Activated naive CD4-positive, alpha-beta T cell treated with anti-CD3 and anti-CD28 coated beads, Interleukin-2, amount 10 ng/mL, durations not matched to agents 7 days and 5 days (primary cell): ENCODE measurements at places on chromosomes 1 and 21.

GRCh38 chr1:220813013-220813412 is 26.3 kb downstream of the MTARC1 start:
- no peak overlapping the region for H3K27ac ChIP-seq
- no peak overlapping the region for H3K4me3 ChIP-seq
- no peaks in the 10 kb centered on the region for H3K36me3 ChIP-seq

GRCh38 chr1:162003061-162003829 is 20.4 kb downstream of the OLFML2B start:
- no peak overlapping the region for H3K27ac ChIP-seq
- H3K4me1 ChIP-seq, result peaks cover 6% of the 10 kb centered on the region
- no peak overlapping the region for H3K4me3 ChIP-seq
- no peaks in the 10 kb centered on the region for H3K36me3 ChIP-seq

DNA sequence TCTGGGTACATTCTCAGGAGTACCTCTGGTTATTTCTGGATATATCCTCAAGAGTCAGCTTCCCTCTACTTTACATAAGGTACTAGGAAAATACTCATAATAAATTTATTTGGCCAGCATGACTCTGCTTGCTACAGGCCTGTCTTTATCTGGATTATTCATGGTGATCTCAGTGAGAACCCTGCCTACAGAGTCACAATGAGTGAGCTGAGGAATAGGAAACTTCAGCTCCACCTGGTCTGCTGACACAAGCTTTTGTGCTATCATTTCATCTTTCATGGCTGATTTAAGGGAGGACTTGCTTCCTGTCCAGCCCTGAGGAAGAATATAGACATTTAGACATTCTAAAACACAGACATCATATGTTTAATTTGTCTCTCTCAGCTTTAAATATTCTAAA is 19.5 kb upstream of the SUCO start:
- peaks cover 19% of the 10 kb centered on the region for H3K27me3 ChIP-seq
- no peak overlapping the region for H3K4me3 ChIP-seq
- no peaks in the 10 kb centered on the region for H3K4me1 ChIP-seq
- DNase-seq, result no peak

- H3K4me1 ChIP-seq, result no peaks in the 10 kb centered on the region
- no peak overlapping the region for H3K4me3 ChIP-seq
- H3K36me3 ChIP-seq, result no peaks in the 10 kb centered on the region
- peaks cover 29% of the 10 kb centered on the region for H3K27me3 ChIP-seq
Measured at GRCh38 chr1:225631021-225631663, 21.8 kb downstream of the ENAH start.

DNA sequence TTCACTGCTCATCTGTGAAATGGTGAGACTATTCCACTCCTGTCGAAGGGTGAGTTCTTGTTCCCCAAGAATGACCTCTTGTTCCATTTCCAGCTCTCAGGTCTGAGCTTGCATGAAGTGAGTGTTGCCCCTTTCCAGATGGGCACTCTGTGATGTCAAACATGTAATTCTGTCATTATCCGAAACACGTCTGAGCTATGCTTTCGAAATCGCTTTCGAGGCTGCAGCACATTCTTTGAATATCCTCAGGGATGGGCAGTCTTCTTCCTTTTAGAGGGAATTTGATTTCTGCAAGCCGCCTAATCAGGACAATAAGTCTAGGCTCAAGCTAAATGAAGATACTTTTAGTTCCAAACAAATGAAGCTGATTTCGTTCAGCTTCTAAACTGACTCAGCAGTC is 15.1 kb downstream of the NFASC start:
- H3K4me1 ChIP-seq, result no peaks in the 10 kb centered on the region
- DNase-seq, result no peak
- no peak overlapping the region for H3K27ac ChIP-seq

DNA sequence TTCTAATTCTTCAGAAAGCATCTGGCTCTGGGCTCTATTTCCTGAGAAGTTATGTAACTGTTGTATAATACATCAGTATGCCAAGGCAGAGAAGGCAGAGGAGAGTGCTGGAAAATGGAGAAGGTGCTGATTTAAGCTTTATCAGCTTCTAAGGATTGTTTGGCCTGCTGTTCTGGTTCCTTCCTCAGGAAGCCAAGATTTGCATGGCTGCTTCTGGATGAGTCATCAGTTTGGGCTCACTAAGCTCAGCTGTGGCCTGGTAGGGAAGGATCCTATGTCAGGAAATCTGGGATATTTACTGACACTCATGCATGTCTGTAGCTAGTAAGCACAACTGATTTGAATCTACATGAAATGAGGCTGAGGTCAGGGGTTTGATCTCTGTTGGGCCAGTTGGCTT is 73.2 kb upstream of the ADGRL4 start:
- no peaks in the 10 kb centered on the region for H3K4me1 ChIP-seq
- no peaks in the 10 kb centered on the region for H3K27me3 ChIP-seq
- no peak overlapping the region for H3K4me3 ChIP-seq
- no peak for DNase-seq
- no peaks in the 10 kb centered on the region for H3K36me3 ChIP-seq
- H3K27ac ChIP-seq, result no peak overlapping the region

DNA sequence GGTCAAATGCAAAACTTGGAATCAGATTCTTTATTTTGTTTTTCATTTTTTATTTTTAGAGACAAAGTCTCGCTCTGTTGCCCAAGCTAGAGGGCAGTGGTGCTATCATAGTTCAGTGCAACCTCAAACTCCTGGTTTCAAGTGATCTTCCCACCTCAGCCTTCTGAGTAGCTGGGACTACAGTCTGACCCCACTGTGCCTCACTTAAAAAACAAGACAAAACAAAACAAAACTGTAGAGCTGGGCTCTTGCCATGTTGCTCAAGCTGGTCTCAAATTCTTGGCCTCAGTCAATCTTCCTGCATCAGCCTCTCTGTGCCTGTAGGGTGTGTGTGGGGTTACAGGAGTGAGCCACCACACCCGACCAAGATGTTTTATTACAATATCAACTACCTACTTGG is 396.0 kb upstream of the USP24 start:
- H3K4me3 ChIP-seq, result no peak overlapping the region
- H3K27me3 ChIP-seq, result no peaks in the 10 kb centered on the region
- no peak overlapping the region for H3K27ac ChIP-seq
- H3K36me3 ChIP-seq, result no peaks in the 10 kb centered on the region
- DNase-seq, result no peak
- H3K4me1 ChIP-seq, result no peaks in the 10 kb centered on the region

DNA sequence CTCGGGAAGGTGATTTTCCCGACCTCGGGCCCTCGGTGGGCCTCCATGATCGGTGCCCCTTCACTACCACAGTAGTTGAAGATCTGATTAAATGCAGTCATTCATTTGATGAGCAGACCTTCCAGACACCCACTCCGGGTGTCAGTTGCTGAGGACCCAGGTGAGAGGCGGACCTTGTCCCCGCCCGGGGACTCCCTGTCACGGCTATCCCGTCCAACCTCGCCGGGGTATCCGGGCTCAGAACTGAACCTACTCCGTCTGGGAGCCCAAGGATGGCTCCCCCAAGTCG is 22.6 kb downstream of the RNU1-3 start:
- no peak overlapping the region for H3K4me3 ChIP-seq
- no peaks in the 10 kb centered on the region for H3K4me1 ChIP-seq
- H3K27ac ChIP-seq, result no peak overlapping the region
- peaks cover 28% of the 10 kb centered on the region for H3K27me3 ChIP-seq
- no peaks in the 10 kb centered on the region for H3K36me3 ChIP-seq

DNA sequence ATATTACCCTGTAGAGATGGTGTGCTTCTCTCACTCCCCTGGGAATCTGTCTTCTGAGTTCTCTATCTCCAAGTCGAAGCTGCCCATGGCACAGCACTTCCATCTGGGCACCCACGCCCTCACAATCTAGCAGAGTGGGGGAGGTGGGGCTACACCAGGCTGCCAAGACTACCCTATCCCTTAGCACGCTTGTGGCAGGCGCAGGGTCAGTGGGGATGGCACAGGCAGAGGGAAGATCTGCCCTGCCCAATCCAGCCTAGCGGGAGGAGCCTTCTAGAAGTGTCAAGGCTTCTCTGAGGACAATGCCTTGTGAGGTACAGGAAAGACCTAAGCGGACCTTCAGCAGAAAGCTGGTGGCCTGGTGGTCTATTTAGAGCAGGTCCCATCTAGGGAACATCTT is 49.1 kb downstream of the DMAP1 start:
- DNase-seq, result no peak
- no peaks in the 10 kb centered on the region for H3K27me3 ChIP-seq
- peaks cover 27% of the 10 kb centered on the region for H3K4me1 ChIP-seq
- H3K27ac ChIP-seq, result no peak overlapping the region
- no peak overlapping the region for H3K4me3 ChIP-seq

GRCh38 chr1:97814121-97814520 is 106.7 kb downstream of the DPYD start:
- no peaks in the 10 kb centered on the region for H3K4me1 ChIP-seq
- DNase-seq, result no peak
- H3K36me3 ChIP-seq, result peaks cover 16% of the 10 kb centered on the region
- no peak overlapping the region for H3K4me3 ChIP-seq
- H3K27me3 ChIP-seq, result no peaks in the 10 kb centered on the region
- no peak overlapping the region for H3K27ac ChIP-seq

DNA sequence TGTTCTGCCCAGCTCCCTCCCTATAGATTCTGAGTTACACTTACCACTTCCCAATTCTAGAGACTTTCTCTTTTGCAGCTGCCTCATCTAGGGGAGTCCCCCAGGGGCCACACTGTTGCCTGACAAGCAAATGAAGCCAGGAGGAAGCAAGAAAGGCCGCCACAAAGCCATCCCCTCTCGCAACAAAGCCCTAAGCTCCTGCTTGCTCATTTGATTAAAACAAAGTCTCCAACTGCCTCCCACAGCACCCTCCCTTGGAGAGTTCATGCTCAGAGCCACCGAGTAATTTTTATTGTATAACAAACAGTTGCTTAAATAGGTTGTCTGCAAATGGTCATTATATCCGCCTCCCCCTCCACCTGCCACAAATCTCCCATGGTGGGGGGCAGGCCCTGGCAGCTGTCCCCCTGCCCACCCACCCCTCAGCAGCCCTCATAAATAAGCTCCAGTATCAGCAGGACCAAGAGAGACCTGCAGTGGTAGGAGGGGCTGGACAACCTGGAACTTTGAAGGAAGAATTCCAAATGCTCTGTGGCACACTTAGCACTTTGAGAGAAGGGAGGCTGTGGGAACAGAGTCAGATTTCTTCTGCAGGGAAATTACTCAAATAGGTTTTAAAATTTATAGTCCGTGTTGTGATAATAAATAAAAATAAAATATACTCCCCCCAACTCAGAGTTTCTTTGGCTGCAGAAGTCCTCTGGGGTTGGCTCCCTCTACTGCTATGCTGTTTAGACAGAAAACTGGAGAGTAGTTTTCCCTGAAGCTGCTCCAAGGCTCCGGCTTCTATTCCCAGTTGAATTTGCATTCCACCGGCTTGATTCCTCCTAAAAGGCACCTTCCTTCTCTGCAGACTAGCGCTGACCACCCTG is 237.5 kb downstream of the TTLL7 start:
- no peak overlapping the region for H3K27ac ChIP-seq
- H3K27me3 ChIP-seq, result peaks cover 4% of the 10 kb centered on the region
- no peaks in the 10 kb centered on the region for H3K36me3 ChIP-seq
- peak; percentile 31 for DNase-seq
- H3K4me3 ChIP-seq, result no peak overlapping the region

GRCh38 chr1:117661027-117661426 is 55.2 kb downstream of the TENT5C start:
- peak overlapping the region; percentile 46 for H3K4me3 ChIP-seq
- H3K36me3 ChIP-seq, result peaks cover 28% of the 10 kb centered on the region
- peak; percentile 72 for DNase-seq
- peak overlapping the region; percentile 87 for H3K27ac ChIP-seq

DNA sequence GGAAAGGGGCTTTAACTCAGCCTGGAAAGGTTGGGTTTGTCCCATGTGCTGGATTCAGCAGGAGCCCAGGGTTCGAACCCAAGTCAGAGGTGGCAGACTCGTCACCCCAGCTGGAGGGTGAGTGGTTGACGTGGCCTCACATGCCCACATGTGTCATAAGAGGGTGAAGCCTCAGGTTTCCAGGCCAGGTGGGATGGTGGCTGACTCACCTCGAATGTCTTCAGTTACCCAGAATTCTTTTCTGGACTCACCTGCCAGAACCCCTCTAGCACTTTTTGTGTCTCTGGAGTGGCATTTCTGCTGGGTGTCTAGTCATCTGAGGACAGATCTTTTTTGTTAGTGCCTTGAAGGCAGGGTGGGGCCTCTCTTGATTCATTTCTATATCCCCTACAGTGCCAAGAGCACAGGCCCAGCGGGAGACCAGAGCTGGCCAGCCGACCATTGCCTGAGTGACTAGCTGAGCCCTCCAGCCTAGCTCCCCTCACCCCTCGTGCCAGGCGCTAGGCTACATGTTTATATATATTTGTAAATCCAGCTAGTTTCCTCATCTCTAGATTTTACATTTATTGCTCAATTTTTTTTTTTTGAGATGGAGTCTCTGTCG is 28.1 kb downstream of the IL6R start:
- peaks cover 26% of the 10 kb centered on the region for H3K4me1 ChIP-seq
- no peaks in the 10 kb centered on the region for H3K27me3 ChIP-seq
- H3K4me3 ChIP-seq, result no peak overlapping the region
- DNase-seq, result no peak
- H3K36me3 ChIP-seq, result peaks cover under 1% of the 10 kb centered on the region

DNA sequence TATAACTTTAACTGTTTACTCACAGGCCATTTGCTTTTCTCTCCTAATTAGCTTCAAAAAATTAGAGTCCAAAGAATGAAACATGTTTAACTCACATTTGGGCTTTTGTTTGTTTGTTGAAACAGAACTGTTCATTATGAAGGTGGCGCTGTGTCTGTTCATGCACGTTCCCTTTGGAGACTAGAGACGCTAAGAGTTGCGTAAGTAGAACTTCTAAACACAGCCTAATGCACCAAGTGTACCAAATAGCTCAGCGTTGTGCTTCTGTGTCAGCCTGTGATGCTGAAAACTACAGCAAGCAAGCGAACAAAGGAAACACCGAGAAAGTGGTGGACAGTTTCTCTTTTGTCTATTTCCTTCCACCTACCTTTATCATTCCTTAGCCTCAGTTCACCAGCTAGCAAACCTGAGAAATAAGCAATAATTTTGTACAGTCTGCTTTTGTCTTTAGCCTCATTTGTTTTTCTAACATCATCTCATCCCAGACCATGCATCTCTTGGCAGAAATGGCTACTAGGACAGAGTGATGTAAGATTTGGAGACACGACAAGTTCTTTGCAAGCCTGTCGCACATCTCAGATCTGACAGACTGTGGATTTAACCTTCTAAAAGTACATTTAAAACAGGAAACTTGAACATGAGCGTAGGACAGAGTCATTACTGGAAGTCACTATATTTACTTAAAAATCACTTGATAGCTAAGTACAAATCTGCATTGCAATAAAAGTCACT is 375.1 kb downstream of the RYR2 start:
- H3K27me3 ChIP-seq, result no peaks in the 10 kb centered on the region
- DNase-seq, result no peak
- H3K4me1 ChIP-seq, result no peaks in the 10 kb centered on the region
- H3K36me3 ChIP-seq, result no peaks in the 10 kb centered on the region
- H3K4me3 ChIP-seq, result no peak overlapping the region
- H3K27ac ChIP-seq, result no peak overlapping the region
